ENCODE measurements at places on chromosomes 2 and 18.

DNA sequence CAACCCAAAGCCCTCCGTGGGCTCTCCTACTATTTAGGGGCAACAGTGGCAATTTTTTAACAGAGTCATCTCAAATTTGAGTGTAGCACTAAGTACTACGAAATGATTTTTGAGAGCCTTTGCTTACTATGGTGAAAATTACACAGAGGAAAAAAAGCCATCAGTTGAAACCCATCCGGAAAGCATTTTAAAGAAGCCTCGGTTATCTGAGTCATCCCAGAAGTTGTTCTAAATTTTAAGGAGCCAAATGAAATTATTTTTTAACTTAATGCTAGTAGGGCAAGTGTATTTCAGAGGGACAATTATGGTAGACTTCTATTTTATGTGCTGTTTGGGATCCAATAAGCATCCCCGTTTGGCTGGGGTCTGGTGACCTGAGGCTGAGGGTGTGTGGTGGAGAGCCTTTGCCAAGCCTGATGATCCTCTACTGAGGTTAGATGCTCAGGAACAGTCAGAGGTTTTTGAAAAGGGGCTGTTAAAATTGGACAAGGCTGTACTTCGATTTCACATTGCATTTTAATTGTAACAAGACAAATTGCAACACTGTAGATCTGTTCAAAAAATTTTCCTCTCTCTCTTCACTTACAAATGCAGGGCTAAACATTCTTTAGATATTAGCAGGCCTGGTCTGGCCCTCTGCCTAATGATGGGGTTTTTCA lies 47.0 kb downstream of the RAPGEF4 start:
- DNase-seq, result no peak

- no peak for DNase-seq
Measured at GRCh38 chr2:152106464-152106863, 7.6 kb upstream of the CACNB4 start.

- DNase-seq, result no peak
Measured at GRCh38 chr2:142946941-142947340, 69.5 kb downstream of the KYNU start.

DNA sequence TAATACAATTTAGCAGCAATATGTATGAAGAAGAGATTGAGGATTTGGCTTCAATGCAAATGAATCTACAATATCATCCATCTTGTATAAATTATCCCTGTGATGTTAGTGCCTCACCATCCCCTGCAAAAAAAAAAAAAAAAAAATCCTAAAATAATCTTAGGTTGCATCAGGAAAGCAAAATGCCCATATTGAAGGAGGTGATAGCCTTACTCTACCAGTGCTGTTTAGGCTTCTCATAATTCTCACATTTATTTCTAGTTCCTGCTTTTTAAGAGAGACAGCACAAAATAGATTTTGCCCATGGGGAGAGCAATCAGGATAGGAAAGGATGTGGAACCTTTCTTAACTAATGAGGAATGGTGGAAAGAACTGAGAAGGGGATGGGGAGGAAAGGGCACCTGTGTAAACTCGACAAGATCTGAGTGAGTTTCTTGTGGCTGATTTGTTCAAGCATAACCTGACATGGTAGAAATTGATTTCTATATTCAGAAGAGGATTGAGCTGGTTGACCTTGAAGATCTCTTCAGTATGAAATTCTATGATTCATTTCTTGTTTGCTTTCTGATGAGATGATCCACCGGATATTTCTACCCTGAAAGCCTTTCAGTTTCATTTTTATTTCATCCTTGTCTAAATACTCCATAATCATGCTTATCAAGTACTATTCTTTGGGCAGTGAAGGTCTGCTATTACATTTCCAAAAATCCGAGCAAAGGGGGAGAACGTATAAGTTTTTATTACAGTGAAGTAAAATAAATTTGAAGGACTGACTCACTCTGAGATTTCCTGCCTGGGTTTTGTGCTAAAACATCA lies 391.2 kb downstream of the PTPRM start:
- DNase-seq, result no peak

DNA sequence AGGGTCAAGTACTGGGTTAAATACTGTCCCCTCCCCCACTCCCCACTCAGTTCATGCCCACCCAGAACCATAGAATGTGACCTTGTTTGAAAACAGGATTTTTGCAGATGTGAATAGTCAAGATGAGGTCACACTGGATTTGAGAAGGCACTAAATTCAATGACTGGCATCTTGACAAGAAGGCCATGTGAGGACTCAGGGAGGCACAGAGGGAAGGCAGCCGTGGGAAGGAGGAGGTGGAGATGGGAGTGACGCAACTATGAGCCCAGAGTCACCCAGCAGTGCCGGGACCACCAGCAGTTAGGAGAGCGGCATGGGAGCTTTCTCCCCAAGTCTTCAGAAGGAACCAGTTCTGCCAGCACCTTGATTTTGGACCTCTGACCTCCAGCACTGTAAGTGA lies 257.3 kb downstream of the BCL2 start:
- no peak for DNase-seq

GRCh38 chr2:241009601-241010530 lies 11.4 kb downstream of the SNED1 start:
- no peak for DNase-seq

DNA sequence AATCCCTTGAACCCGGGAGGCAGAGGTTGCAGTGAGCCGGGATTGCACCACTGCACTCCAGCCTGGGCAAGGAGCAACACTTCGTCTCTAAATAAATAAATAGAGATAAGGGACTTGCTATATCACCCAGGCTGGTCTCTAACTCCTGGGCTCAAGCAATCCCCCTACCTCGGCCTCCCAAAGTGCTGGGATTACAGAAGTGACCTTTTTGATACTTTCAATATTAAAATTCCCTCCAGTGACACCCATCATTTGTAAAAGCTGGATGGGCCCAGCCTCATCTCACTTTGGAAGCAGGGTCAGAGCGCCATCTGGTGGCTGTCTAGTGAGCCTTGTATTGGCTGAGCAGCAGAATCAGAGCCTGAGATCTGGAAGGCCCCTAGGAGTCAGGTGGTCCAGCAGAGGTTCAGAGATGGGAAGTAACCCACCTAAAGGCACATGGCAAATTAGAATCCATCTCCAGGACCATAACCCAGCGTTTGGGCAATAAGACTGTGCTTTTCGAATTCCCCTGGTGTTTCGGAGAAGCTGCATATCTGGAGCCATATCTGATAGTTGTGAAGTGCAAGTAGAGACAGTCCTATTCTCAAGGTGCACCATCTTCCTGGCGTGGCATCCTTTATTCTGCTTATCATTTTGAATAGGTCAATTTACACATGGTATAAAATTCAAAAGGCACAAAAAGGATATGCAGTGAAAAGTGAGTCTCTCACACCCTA lies 18.3 kb upstream of the SLC35F6 start:
- DNase-seq, result peak; percentile 42

DNA sequence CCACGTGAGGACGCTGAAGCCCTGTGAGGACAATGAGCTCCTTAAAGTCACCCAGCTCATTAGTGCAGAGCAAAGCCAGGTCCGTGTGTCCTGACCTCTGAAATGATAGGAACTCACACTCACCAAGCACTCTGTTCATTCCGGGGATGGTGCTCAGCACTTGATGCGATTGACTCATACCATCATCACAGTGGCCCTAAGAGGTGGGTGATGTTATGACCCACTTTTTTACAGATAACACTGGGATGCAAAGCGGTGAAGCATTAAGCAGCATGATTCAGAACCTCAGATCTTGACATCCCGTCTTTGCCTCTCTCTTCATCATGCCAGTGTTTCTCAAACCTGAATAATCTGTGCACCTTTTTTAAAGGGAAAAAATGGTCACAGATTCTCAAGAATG lies 234.8 kb downstream of the ALPK2 start:
- no peak for DNase-seq

GRCh38 chr2:44570271-44570670 lies 208.5 kb downstream of the CAMKMT start:
- DNase-seq, result no peak

DNA sequence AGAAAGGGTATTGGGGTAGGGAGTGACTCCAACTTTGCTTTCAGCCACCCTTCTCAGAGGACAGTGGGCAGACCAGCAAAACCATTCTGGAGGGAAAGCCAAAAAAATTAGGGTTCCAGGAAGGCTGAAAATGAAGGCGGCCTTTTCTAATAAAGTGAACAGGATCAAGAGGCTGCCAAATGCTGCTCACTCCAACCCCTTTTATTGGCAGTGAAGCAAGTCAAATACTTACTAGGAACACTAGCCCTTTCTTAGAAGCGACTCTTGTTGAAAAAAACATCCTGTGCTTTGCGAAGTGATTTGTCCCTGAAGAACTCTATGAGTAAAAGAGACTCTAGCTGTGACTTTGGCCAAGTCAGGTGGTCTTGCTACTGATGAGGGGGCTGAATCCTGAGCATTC lies 83.6 kb upstream of the CYP1B1 start:
- no peak for DNase-seq

GRCh38 chr2:40653829-40654228 lies 201.9 kb upstream of the SLC8A1 start:
- no peak for DNase-seq

- no peak for DNase-seq
Measured at GRCh38 chr18:70158992-70159717, 46.3 kb downstream of the RTTN start.

DNA sequence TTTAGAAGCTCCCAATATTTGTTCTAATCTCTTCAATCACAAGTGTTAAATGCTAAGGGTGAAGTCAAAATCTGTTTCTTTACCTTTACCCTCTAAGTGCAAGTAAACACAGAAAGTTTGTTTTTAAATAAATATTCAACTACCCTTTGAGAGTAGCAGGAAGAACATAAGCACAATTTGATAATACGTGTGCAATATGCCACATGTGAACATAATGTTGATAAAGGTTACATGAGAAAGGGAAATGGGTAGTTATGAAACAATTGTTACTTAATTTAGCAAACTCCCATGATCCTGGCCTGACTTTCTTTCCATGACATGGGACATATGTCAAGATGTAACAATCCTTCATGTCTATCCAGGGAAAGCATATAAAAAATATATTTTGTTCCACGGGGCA lies 7.1 kb downstream of the SPRED2 start:
- no peak for DNase-seq

- no peak for DNase-seq
Measured at GRCh38 chr2:224252631-224253030, 149.3 kb downstream of the FAM124B start.

DNA sequence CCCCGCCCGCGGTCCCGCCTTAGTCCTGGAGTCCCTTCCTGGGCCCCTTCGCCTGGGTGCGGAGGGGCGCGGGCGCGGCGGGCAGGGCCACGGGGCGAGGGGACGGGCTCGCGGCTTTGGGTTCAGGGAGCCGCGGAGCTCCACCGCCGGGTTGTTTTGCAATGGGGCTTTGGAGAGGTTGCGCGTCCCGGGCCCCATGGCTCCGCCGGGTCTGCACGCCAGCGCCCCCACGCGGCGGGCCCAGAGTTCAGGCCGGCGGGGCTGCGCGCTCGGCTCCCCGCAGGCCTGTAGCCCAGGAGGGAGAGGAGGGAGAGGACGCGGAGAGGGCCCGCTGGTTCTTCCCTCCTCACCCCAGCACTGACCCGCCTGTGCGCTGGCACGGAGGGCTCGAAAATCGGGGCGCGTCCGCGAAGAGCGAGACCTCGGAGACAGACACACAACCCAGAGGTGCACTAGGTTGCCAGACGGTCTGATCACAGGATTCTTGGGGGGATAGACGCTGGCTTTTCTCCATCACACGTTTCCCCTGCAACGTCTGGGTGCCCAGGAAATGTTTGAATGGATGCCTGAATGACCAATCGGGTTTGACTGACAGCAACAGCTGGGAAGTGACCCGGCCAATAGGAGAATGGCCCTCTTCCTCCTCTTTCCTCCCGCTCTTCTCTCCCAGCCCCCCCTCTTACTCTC lies 4.9 kb upstream of the SIX2 start:
- peak; percentile 25 for DNase-seq

DNA sequence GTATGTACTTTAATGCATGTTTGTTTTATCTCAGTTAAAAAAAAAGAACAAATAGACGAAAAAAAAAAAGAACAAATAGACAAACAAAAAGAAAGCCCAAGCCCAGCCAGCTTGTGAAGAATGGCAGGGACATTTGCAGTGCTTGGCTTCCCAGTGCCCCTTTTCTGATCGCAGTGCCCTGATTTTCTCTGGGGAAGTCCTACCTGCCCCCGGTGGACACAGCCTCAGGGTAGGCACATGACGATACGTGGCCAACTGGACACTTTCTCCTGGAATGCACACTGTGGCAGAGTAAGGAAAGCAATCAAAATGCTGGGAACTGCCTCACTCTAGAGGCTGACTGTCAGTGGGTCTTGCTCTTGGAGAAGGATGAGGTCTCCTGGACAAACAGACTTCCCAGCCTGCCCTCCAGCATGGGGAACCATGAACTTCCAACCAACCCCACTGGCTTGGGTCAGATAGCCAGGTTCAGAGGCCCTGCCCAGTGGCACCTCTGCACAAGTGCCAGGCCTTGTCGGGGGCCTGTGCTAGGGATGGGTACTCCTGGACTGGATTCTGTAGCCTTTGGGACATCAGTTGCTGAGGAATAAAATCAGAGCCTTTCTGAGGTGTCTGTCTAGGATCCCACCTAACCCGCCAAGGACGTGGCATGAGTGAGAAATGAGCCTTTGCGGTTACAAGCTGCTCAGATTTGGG lies 76.7 kb downstream of the INHBB start:
- DNase-seq, result no peak

DNA sequence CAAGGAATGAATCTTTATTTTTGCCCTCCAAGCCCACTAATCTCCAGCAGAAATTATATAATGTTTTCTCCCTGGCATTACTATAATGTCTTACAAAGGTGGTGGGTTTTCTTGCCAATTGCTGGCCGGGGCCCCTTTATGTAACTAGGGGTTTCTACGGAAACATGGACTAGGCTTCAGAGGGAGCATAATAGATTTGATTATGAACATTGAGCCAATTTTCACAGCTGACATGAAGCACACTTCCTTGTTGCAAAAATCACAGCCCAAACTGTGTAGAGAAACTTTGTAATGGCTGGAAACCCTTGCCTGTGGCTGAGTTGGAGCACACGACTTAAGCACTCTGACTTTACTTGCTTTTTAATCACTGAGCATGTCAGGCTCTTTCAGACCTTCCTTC lies 3.8 kb upstream of the CYRIA start:
- no peak for DNase-seq

GRCh38 chr2:104938231-104938941 lies 84.5 kb downstream of the POU3F3 start:
- DNase-seq, result no peak

- DNase-seq, result no peak
Measured at GRCh38 chr2:97969081-97970067, 26.4 kb downstream of the TMEM131 start.

DNA sequence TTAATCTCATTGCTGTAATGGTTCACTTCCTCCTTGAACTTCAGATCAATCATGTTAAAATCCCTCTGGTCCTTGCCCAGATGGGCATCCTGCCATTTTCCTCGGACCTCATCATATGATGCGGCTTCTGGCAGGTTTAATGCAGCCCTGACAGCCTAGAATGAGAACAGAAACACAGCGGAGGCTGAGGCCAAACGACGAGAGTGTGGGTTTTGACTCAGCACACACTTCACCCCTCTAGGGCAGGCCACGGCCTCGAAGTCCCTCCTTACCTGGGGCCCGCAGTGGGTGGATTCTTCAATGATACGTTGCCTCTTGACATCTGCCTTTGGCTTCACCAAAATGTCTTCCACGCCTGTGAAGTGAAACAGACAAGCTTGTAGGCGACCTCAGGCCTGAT lies 56.8 kb downstream of the POLR1A start:
- no peak for DNase-seq
